ENCODE measurements at places on chromosomes 7 and 10.

- DNase-seq = no peak
Measured at GRCh38 chr7:8531991-8532515, 98.6 kb downstream of the NXPH1 start.

GRCh38 chr7:99677648-99678045 lies 2.1 kb downstream of the CYP3A5 start:
- no peak for DNase-seq

- no peak for DNase-seq
Measured at GRCh38 chr7:92731335-92732063, 104.9 kb downstream of the CDK6 start.

GRCh38 chr10:126930883-126931503 lies 25.8 kb downstream of the DOCK1 start:
- no peak for DNase-seq

DNA sequence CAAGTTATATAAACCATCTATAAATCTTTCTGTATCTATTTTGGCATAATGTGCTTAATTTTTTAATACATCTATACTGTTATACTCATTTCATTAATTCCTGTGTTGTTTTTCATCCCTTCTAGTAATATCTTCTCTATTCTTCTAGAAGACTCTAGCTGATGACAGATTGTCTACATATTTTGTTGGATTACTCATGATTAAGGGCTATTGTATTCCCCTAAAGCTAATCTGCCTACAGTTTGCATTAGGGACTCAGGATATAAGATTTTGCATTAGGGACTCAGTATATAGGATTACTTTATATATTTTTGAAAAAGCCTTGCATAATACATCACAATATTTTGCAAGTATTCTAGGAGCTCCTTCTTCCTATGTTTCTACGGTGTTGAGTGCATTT lies 8.3 kb upstream of the SEMA3A start:
- DNase-seq = no peak

- no peak for DNase-seq
Measured at GRCh38 chr7:29968683-29969395, 20.8 kb downstream of the SCRN1 start.
